ENCODE measurements at places on chromosomes 2 and 18.

DNA sequence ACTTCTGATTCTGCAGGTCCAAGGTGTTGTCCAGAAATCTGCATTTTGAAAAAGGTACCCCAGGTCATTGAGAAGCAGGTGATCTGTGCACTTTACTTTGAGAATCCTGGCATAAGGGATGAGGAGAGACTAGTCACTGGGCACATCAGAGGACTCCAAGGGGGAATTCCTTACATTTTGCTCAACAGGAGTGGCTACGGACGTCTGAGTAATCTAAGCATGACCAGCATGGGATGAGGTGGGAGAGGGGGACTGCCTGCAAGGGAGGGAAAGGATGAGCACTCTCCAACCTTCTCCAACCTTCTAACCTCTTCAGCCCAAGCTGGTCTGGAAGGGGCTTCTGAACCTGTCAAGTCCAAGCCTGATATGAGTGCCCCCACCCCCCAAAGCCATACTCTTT lies 55.5 kb downstream of the MARCHF4 start:
- no peak for DNase-seq

DNA sequence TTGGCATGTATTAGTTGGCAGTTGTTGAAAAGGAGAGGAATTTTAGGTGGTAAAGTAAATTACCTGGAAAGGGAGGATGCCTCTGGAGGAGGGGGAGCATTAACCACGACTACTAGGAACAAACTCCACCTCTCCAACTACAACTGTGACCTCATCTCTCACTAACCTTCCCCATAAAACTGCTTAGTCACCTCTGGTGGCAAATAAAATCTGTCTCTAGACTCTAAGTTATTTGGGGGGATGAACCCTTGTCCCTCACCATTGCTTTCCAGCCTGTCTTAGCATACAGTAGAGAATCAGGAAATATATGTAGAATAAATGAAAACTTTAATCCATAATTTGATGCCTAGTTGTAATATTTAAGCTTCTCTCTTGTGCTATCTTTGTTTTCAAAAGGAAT lies 27.6 kb upstream of the MYO1B start:
- DNase-seq = no peak

GRCh38 chr18:57797209-57797651 lies 5.9 kb downstream of the ATP8B1 start:
- DNase-seq = no peak

- no peak for DNase-seq
Measured at GRCh38 chr2:161745866-161746614, 121.8 kb downstream of the SLC4A10 start.

- DNase-seq = no peak
Measured at GRCh38 chr2:175147186-175147585, 20.8 kb downstream of the ATF2 start.

DNA sequence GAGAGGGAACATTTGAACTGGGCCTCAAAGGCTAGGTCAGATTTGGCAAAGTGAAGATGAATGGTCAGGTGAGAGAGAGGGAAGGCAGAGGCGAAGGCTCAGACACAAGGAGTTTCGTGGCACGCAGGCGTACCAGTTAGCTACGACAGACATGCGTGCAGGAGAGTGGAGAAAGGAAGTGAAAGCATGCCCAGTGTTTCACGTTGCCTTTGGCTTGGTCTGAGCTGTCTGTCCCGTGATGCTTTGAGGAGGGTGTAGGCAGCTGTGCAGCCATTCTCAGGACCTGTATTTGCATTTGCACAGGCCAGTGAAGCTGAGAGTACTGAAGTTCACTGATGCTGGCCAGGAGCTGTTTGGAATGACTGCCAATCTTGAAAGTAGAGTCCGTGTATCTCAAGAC lies 69.5 kb downstream of the HNRNPLL start:
- no peak for DNase-seq

DNA sequence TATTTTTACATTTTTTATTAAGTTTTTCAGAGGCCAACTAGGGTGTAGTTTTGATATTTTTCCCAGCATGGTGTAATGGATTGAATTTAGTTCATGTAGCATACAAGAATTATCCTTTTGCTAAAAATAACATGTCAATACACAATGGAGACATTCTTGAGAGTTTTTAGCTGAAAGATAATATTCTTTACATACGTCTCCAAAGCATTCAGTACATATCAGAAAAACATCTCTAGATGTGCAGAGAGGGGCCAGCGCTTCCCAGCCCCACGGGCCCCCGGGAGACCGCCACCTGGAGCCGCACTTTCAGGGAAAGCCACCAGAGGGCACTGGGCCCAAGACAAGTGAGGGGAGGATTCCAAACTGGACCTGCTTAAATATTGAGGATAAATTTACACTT lies 499.4 kb downstream of the GALR1 start:
- DNase-seq = peak; percentile 7

- no peak for DNase-seq
Measured at GRCh38 chr2:218065239-218066006, 3.6 kb upstream of the RUFY4 start.

GRCh38 chr2:235960011-235960715 lies 208.0 kb downstream of the GBX2 start:
- no peak for DNase-seq
